Sigmoid colon (tissue), 7 donors: ENCODE measurements at places on chromosomes 16 and 17. TPM values are rescaled to one million over a fixed set of nuclear protein-coding genes. Genes with fewer than 3 reads are reported as not detected.

- DNase-seq = no peak
Measured at GRCh38 chr16:87816507-87817100, 50.8 kb upstream of the KLHDC4 start.

DNA sequence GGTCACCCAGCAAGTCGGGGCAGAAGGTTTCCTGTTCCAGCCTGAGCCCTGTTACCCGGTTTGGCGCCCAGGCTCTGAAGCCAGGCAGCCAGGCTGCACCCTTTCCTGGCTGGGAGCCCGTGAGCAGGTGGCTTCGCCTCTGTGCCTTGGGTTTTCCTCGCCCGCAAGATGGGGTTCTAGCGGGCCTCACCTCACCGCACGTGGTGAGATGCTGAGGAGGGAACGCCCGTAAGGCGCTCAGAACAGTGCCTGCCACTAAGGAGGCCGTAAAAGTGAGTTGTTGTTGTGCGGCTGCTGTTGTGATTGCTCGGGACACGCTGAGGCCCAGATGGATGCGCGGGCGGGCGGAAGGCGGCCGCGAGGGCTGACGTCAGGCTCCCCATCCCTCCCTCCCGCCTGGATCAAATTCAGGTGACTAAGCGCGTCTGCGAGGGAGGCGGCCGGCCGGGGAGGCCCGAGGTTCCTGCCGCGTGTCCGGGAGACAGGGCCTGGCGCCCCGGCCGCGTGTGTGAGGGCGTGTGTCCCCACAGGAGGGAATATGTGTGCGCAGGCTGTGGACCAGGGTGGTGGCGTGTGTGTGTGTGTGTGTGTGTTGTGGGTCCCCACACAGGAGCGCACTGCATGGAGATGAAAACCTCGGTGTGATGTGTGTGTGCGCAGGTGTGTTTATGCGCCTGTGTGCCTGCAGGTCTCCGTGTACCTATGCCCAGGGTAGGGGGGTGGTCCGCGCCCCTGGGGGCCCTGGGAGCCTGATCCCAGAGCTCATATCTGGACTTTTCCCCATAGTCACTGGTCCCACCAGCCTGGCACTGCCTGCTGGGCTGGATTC is 4.3 kb downstream of the CAMKK1 start:
- DNase-seq = peak; percentile 97

DNA sequence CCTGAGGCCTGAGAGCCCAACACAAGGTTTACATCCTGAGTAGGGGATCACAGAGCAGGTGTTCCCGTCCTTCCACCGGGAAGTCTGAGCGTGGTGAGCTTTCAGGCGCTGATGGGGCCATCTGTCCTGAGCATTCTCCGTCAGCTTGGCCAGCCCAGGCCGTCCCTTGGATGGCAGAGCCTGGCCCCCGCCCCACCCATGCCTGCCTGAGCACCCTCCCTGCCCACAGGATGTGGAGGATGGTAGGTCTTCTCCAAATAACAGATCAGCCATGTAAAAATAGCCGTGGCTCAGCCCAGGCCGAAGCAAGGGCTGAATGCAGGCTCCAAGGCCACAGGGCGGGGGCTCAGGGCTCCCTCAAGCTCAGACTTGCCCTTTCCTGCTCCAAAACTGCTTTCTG is 20.2 kb downstream of the SPNS2 start:
- DNase-seq = peak; percentile 47

DNA sequence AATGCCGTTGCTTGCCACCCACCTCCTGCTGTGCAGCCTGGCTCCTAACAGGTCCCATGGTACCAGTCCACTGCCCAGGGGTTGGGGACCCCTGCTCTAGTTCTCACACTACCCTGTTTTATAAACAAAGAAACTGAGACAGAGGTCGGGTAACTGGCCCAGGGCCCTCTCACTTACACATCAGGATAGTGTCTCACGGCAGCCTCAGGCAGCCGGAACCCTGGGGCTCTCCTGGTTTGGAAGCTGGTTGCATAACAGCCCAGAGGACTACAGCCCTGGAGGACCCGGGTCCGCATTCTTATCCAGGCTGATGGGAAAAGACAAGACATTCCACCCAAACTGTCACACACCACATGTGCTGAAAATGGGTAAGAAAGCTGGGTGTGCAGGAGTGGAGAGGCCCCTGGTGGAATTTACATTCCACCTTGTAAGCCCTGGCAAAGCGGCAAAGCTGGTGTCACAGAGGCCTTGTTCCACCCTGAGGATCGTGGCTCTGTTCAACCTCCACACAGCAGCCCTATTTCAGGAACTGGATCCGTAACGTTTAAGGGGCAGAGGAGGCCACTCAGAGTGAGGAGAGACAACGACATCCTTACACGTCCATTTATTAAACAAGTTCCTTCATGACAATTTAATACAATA is 9.8 kb downstream of the CMTM3 start:
- no peak for DNase-seq

DNA sequence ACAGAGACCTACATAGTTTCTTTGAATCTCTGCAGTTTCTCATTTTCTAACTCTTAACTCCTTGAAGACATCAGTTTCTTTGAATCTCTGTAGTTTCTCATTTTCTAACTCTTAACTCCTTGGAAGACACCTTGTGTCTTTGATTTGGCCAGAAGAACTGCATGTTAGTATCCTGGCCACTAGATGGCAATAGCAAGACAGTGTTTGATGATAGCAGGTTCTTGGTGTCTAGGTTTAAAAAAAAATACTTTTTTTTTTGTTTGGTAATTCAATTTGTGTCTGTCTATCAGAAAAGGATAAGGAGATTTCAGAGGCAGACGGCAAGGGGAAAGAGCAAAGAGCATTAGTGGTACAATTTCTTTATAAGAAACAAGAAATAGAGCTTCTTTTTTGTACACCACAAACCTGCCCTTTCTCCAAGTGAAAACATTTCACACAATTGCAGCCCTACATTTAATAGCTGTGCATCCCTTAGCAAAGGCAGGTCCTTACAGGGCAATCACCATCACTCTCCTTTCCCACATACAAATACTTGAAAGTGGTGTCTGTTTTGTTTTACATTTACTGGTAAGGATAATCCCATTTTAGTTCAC is 1324.9 kb upstream of the CDH8 start:
- DNase-seq = no peak

- DNase-seq = no peak
Measured at GRCh38 chr16:61595605-61596004, 440.6 kb downstream of the CDH8 start.

Gene TSNAXIP1
- total RNA-seq = 1.1 TPM
